ENCODE measurements at places on chromosomes 2 and 18. TPM values are rescaled to one million over a fixed set of nuclear protein-coding genes. Genes with fewer than 3 reads are reported as not detected.

The LRRC30 gene
- total RNA-seq = not detected

The SLC9A4 gene
- not detected for total RNA-seq

DNA sequence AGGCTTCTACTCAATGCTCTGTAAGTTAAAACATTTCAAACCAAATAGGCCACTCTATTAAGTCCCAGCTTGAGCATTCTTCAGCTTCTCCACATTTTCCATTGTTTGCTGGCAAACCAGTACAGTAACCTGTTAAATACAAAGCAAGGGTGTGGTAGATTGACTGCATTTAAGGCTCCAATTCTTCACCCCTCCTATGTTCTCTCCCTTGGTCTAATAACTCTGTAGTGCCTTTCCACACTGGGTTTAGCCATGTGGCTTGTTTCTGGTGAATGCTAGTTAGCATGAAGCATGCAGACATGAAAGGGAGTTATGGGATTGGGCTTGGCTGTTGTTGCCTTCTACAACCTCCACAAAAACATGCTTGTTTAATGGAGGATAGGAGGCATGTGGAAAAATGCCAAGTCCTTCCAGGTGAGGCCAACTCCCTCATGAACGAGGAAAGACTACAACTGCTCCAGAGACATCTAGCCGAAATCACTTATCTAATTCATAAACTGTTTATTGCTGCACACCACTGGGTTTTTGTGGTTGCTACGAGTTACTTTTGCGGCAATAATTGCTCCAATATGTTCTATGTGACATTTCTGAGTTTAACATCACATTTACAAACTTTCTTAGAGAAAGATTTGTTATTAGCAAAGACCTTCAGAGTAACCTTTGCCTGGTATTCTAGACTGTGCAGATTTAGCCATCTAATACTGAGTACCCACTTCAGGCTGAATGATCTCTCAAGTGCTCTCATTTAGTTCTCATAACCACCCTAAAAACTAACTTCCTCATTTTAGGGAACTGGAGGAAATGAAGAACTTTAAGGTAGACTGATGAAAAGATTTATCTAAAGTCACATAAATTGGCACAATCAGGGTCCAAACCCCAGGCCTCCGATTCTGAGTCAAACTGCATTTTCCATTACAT, 104.0 kb downstream of the SMAD2 start:
- no peaks in the 10 kb centered on the region for H3K36me3 ChIP-seq
- peak overlapping the region; percentile 1 for H3K27ac ChIP-seq
- no peak overlapping the region for H3K4me3 ChIP-seq
- no peak for DNase-seq

The RTP5 gene
- not detected for total RNA-seq

Measured in upper lobe of left lung (tissue), 6 donors.